HS-5 (cell line): ENCODE measurements at places on chromosomes 2 and 18.

- DNase-seq = no peak
Measured at GRCh38 chr2:85666435-85667316, 1.3 kb downstream of the SFTPB start.

DNA sequence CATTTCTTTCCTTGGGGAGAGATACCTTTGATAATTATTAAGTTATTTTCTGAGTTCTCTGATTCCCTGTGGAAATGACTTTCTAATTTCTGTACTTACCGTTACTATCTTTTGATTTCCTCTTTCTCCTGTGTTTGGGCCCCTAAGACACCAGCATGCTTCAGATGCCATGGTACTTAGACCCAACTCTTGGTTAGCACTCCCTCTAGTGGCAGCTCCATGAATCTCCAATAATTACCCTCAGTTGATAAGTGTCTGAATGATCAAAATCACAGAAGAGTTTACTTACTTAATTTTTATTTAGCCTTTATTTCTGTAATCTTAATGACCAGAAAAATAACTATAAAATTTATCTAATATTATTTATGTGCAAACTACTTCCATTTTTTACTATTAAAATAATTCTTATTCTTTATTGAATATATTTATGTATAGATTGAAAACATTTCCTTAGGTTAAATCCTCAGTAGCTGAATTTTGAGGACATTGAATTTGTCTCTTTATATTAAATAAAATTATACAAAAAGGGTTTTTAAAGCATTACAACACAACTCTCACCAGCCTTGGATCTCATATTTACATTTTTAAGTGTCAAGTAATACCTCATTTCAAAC, 300.4 kb downstream of the KCNS3 start:
- DNase-seq = peak; percentile 18

- DNase-seq = no peak
Measured at GRCh38 chr2:39290433-39290832, 46.7 kb upstream of the CDKL4 start.

- no peak for DNase-seq
Measured at GRCh38 chr2:129911363-129912065, 68.0 kb upstream of the RAB6C start.

DNA sequence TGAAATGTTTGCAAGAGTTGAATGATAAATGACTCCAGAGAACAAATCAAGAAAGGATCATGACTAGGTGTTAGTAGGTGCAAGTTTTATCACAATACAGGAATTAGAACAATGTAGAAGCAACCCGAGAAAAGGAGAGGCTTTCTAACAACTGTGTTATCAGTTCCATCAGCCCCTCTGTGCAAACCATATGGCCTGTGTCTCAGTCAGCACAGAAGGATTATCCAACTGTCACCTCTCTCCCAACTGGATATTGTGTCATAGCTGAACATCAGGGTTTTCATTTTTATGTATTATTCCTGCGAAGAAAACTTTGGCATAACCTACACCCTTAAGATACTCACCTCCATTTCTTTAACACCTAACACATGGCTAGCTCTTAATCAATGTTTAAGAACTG, 321.6 kb upstream of the RND3 start:
- no peak for DNase-seq

DNA sequence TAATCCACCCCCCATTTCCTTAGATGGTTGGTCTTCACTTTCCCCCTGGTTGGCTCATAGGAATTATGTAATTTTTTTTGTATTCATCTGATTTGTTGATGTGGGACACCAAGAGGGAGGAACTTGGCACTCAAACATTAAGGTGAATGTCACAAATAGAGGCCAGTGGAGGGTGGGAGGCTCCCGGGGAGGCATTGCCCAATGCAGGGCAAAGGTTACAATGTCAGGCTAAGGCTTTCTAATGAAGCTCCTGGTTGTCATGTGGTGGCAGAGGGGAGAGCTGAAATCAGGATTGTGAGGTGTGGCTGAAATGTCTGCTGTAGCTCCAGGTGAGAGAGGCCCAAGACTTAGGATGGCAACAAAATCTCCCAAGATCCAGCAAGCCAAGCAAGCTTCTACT, 42.7 kb downstream of the MPHOSPH10 start:
- no peak for DNase-seq

GRCh38 chr2:106189325-106189724, 4.8 kb downstream of the UXS1 start:
- no peak for DNase-seq

GRCh38 chr2:177124371-177124770, 88.2 kb upstream of the HNRNPA3 start:
- DNase-seq = no peak

- no peak for DNase-seq
Measured at GRCh38 chr18:29560270-29560669, 1383.3 kb upstream of the CDH2 start.

GRCh38 chr2:174219321-174219720, 29.0 kb downstream of the OLA1 start:
- DNase-seq = no peak

DNA sequence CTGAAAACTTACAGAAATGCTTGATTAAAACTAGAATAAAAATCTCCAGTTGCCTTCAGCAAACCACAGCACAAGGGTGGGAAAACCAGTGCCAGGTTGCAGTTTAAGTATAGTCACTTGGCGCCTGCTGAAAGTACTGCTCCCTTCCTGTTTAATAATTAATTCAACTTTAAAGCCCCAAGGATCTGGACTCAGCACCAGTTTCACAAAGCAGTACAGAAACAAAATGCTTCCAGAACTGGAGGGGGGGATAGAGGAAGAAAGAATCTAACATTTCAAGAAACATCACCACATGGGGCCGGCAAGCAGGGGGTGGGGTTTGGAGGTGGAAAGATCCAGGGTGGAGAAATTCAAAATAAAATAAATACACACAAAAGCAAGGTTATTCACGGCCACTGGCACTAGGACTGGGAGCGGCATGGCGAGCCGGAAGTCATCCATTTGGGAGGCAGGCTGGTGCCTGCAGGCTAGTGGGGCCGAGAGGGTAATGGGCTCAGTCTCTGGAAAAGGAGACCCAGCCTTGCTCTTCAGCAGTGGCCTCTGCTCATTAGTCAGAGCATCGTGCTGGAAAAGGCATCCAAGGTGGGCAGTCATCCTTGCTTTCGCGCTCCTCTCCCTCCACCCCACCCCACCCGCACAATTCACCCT, 85.8 kb downstream of the POU3F3 start:
- no peak for DNase-seq
